Hepatocyte (in vitro differentiated cells): ENCODE measurements at places on chromosomes 12 and 14.

DNA sequence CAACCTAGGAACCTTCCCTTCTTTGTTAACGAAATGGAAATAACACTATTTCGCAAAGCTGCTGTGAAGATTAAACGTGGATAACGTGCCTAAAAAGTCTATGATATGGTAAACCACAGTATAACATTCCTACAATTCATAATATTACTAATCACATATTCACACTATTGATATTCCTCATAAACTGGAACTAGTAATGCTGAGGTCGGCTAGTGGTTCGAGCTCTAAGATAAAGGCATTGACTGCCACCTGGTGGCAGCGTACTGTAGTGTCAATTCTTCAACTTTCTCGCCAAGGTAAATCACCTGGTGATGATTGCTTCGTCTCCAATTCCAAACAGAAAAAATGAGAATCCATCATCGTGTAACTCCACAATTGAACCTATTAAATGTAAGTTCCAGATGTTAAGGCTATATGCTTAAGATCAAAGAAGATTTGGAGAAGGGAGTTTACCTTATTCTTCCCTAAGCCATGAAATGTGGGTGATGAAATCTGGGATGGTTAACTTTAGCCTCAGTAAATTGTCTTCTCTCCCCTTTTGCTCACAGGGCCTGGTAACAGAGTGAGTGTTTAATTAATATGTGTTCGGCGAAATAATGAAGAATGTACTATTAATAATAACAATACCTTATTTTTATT lies 197.5 kb upstream of the TMEM132C start:
- H3K36me3 ChIP-seq: no peaks in the 10 kb centered on the region
- no peaks in the 10 kb centered on the region for H3K27me3 ChIP-seq
- DNase-seq: peak; percentile 77
- H3K4me1 ChIP-seq: no peaks in the 10 kb centered on the region
- H3K27ac ChIP-seq: no peak overlapping the region

DNA sequence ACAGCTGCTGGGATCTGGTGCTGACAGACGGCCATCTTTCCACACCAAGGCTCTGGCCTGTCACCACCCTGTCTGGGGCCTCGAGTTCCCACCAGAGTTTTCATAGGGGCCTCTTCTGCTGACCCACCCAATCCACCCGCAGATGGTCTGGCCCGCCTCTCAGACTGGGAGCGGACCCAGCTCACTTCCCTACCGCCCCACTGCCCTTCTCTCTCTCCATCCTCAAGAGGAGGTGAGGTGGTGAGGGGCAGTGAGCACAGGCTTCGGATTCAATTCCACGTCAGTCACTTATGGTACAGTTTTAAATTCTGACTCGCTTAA lies 12.3 kb upstream of the RPS6KL1 start:
- H3K27me3 ChIP-seq: peaks cover 13% of the 10 kb centered on the region
- no peak overlapping the region for H3K4me3 ChIP-seq
- no peaks in the 10 kb centered on the region for H3K36me3 ChIP-seq

GRCh38 chr12:10088955-10089900 lies 9.6 kb downstream of the CLEC1A start:
- no peak overlapping the region for H3K4me3 ChIP-seq
- no peak for DNase-seq
- no peaks in the 10 kb centered on the region for H3K36me3 ChIP-seq
- H3K4me1 ChIP-seq: no peaks in the 10 kb centered on the region
- no peaks in the 10 kb centered on the region for H3K27me3 ChIP-seq
- no peak overlapping the region for H3K27ac ChIP-seq

- H3K27me3 ChIP-seq: no peaks in the 10 kb centered on the region
- H3K4me1 ChIP-seq: no peaks in the 10 kb centered on the region
- no peak overlapping the region for H3K27ac ChIP-seq
- DNase-seq: no peak
These were observed 27.6 kb downstream of the ETFBKMT start for GRCh38 chr12:31687101-31687527.

GRCh38 chr12:117408161-117408791 lies 46.9 kb upstream of the NOS1 start:
- H3K27me3 ChIP-seq: no peaks in the 10 kb centered on the region
- H3K4me1 ChIP-seq: no peaks in the 10 kb centered on the region
- H3K36me3 ChIP-seq: no peaks in the 10 kb centered on the region
- no peak overlapping the region for H3K4me3 ChIP-seq
- no peak overlapping the region for H3K27ac ChIP-seq
- peak; percentile 61 for DNase-seq

- H3K4me1 ChIP-seq: peaks cover 12% of the 10 kb centered on the region
- no peak overlapping the region for H3K4me3 ChIP-seq
- no peaks in the 10 kb centered on the region for H3K36me3 ChIP-seq
- DNase-seq: no peak
- no peak overlapping the region for H3K27ac ChIP-seq
- no peaks in the 10 kb centered on the region for H3K27me3 ChIP-seq
These were observed 71.8 kb downstream of the TTC9 start for GRCh38 chr14:70713511-70713916.

GRCh38 chr12:13196130-13196921 lies at the start of gene EMP1:
EMP1 (plus strand) TSS chr12:13196726; CDS start chr12:13211511, 14,785 bp downstream.
- H3K4me1 ChIP-seq: peaks cover 38% of the 10 kb centered on the region
- H3K4me3 ChIP-seq: peak within 1 kb of the TSS; percentile 17
- H3K36me3 ChIP-seq: no peaks in the 10 kb centered on the region
- no peaks in the 10 kb centered on the region for H3K27me3 ChIP-seq
- peak; percentile 94 for DNase-seq
- peak within 1 kb of the TSS; percentile 91 for H3K27ac ChIP-seq
